ENCODE measurements at places on chromosomes 12 and 14.

DNA sequence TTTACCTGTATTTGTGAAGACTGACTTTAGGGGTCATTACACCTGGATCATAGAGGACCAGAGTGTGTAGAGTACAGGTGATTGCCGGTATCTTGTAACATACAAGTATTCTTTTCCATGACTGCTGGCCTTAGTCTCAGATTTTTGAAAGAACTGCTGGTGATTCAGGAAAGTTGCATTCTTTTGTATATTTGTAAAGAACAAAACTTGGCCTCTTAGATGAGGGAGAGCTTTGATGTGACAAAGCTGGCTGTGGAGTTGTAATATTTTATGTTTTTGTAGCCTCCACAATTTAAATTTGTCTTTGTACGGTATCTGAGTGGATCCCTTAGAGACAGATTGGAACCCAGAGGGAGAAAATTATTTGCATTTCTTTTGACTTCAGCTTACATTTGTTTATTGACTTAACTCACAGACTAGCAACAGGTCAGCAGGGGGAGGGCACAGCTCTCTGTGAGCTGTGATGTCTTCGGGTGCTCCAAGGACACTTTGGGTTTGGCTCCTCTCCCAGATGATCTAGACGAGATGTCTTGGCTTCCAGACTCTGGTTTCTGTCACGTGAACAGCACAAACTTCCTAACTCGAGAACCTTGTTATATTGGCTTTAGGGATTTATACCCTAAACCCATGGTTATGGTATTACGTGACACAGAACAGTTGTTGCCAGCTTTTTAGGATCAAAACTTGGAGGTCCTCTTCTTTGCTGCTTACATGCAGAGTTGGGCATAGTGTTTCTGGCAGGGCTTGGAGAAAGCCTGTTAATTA lies 65.9 kb downstream of the DAAM1 start:
- no peak for DNase-seq

DNA sequence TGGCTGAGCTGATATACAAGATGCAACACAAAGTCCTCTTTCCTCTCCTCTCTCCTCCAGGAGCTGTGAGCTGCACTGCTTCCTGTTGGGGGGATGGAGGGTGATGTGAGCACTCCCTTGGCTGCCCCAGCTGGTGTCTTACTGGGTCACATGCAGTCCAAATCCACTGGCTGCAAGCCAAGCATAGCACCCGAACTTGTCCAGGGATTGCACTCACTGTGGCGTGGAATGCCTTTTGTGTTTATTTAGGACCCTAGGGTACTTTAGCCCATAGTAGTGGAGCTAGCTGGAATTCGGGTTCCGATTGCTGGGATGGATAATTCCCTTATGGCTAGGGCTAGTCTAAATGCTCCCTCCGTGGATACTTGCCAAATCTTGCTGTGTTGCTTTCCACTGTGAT lies 424.9 kb upstream of the SYT1 start:
- DNase-seq: no peak

DNA sequence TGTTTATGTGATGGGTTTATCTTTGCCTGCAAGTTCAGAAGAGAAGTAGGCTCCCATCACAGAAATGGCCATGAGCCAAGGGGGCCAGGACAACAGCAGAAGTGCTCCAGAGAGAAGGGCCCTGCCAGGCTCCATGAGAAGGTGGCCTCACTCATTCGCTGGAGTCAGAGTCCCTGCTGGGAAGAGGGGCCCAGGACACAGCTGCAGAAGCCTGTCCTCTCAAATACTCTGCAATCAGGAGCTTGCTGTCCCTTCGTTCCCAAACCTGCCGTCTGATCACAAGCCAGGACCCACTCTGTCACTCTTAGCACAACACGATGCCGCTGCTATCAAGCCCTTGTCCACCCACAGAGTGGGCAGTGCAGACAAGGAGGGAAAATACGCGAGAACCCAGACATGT lies 306.2 kb upstream of the FKBP4 start:
- no peak for DNase-seq

- DNase-seq: no peak
Measured at GRCh38 chr12:98791406-98791805, 146.3 kb downstream of the APAF1 start.

GRCh38 chr14:64938972-64939816 lies 3.4 kb downstream of the GPX2 start:
- DNase-seq: no peak

- no peak for DNase-seq
Measured at GRCh38 chr14:50740856-50741255, 72.8 kb upstream of the SAV1 start.

DNA sequence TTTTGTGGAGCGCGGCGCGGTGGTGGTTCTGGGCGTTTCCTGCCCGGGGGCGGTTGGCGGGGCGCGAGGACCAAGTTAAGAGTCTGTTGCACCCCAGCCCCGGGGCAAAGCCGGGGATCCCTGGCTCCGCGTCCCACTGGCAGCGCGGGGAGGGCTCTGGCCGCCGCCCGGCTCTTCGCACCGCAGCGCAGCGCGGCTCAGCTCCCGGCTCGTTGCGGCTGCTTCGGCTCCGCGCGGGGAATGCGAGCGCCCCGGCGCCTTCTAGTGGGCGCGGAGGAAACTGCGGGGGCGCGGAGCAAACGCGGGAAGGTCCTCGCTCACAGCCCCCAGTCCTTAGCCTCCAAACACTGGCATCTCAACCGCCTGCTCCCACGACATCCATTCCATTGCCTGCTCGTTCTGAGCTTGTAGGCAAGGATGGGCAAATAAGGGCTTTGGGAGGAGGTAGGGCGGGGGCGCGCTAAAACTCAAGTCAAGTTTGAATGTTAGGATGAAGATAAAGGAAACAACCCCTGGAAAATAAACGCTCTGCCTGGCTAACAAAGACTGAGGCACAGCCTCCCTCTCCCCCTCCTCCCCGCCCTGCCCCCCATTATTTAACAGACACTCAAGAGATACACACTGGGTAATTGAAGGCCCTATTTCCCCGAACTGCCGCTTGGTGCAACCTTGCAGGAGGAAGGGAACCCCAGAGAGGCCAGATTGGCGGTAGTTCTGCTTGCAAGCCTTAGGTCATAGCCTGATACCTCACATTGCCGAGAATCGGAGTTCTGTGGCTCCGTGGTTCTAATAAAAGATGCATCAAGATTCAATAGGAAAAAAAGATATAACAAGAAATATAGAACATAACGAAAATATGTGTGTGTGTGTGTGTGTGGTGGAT lies at the start of gene B4GALNT1:
Gene B4GALNT1 (minus strand): TSS at position 244 of the 883 bp plus-strand sequence. CDS start 1,069 bp downstream, outside the sequence.
- DNase-seq: peak; percentile 71

GRCh38 chr12:87413784-87414183 lies 615.4 kb downstream of the C12orf50 start:
- no peak for DNase-seq

- no peak for DNase-seq
Measured at GRCh38 chr14:86933460-86933859, 1059.5 kb downstream of the GALC start.

Measured in activated CD8-positive, alpha-beta memory T cell treated with anti-CD3 and anti-CD28 coated beads, Interleukin-2, amount 50 U/mL, for 4 hours (primary cell).